Endodermal cell (in vitro differentiated cells): ENCODE measurements at places on chromosomes 7 and 10.

- DNase-seq, result peak; percentile 99
Measured at GRCh38 chr7:65269150-65269856, 104.4 kb upstream of the ZNF92 start.

DNA sequence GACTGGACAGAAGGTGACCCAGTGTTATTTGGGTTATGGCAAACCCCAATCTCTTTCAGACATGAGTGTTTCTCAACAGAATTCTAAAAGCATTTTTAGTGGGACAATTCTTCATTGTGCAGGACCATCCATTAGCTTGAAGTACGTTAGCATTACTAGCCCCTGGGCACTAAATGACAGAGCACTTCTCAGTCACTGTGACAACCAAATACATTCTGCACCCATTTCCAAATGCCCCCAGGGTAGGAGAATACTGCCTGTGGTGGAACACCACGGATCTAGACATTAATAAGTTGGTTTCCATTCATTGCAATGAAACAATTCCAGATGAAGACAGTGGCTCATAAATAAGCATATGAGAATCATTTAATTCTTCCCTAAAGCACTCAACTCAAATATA is 102.4 kb upstream of the FRMD4A start:
- no peak for DNase-seq

- no peak for DNase-seq
Measured at GRCh38 chr7:154172236-154172635, 120.0 kb downstream of the DPP6 start.

DNA sequence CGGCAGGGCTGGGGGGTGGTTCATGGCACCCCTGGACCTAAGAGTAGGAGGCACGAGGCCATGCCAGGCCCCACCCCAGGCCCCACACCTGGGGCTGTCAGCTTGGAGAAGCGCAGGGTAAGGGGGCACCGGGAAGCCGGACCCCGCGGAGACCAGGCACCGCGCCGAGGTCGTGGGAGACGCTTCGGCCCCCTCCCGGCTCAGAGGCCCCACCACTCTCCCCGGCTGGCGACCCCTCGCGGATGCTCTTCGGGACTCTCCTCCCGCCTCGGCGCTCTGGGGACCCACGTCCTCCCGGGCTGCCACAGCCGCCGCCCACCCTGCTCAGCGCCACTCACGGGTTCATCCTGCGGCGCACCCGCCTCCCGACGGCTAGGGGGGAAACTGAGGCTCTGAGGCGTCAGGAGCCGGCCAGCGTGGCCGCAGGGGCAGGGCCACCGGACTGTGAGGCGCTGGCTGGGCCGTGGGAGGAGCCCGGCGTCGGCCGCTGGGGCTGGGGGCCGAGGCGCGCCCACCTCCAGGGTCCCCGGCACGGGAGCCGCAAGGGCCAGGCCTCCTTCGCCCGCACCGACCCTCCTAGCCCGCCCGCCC is 25.9 kb downstream of the PDGFA start:
- DNase-seq, result no peak

- no peak for DNase-seq
Measured at GRCh38 chr7:71982851-71983250, 429.3 kb downstream of the CALN1 start.

GRCh38 chr10:44390585-44391072 is 5.7 kb upstream of the CXCL12 start:
- DNase-seq, result peak; percentile 28

- DNase-seq, result peak; percentile 52
Measured at GRCh38 chr7:7944619-7945282, 23.8 kb upstream of the GLCCI1 start.

DNA sequence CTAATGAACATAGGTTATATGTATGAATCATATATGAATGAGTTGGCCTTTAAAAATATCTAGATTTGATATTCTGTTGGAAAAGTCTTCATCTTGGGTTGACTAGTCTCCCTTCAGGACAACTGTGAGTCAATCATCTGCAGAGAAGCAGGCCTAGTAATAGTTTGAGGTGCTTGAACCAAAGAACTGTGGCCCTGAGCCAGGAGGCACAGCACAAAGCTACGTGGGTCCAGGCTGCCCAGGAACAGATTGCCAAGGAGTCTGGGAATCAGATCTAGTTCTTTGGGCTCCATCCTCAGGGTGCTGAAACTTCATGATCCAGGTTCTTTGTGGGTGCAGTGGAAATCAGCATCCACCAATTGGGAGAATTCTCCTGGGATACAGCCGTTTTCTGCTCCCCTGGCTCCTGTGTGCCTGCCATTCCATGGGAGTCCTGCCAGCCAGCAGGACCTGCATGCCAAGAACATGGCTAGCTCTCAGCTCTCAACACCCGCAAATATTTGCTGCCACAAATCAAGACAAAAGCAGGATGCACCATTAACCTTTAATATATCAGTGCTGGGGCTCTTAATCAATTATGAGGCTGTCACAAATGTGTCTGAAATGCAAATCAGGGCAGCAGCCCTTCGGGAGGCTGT is 709.0 kb downstream of the GRID1 start:
- DNase-seq, result no peak

DNA sequence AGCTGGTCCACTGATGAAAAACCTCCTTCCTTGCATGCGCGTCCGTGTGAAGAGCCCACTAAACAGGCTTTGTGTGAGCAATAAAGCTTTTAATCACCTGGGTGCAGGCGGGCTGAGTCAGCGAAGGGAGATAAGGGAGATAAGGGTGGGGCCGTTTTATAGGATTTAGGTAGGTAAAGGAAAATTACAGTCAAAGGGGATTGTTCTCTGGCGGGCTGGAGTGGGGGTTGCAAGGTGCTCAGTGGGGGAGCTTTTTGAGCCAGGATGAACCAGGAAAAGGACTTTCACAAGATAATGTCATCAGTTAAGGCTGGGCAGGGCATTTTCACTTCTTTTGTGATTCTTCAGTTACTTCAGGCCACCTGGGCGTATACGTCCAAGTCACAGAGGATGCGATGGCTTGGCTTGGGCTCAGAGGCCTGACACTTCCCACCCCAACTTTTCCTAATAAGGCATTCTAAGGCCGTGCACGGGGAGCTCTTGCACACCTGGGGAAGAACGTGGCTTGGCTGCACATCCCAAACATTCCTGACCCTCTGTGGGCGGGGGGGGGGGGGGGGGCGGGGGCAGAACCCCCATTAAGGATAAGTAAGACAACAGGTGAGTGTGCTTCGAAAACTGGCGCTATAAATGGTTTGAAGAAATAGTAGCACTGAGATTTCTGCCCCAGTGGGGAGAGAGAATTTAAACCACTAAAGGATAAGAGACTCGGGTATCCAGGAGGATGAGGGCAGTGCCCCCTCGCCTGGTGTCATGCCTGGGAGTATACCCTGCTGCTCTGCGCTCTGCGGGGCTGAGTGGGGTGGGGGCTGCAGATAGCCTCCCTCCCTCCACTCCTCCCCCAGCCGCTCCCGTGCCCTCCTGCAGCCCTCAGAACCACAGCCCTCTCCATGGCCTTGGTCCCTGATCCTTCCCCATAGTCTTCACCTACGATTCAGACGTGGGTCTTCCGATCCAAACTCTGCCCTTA is 217.6 kb downstream of the MLLT10 start:
- DNase-seq, result peak; percentile 90

GRCh38 chr7:136294977-136295376 is 317.8 kb upstream of the MTPN start:
- peak; percentile 44 for DNase-seq
